ENCODE measurements at places on chromosomes 11 and 22. TPM values are rescaled to one million over a fixed set of nuclear protein-coding genes. Genes with fewer than 3 reads are reported as not detected.

Gene SAA1
- 14.4 TPM for polyA plus RNA-seq

Gene APIP
- polyA plus RNA-seq: 47.2 TPM

Gene KRTAP5-9
- polyA plus RNA-seq: not detected

Gene ARHGAP32
- polyA plus RNA-seq: 2.4 TPM

Gene TIMM10
- 112 TPM for polyA plus RNA-seq

Gene OLFML1
- 1.5 TPM for polyA plus RNA-seq

Gene MYRF
- 0.08 TPM for polyA plus RNA-seq

Gene MOGAT2
- 0.04 TPM for polyA plus RNA-seq

Gene MRPL49
- 45.8 TPM for polyA plus RNA-seq

Gene OR52E4
- polyA plus RNA-seq: not detected

Gene GGTLC3
- polyA plus RNA-seq: not detected

Gene OR51B5
- not detected for polyA plus RNA-seq

Gene OR52N4
- not detected for polyA plus RNA-seq

Gene OR8D1
- not detected for polyA plus RNA-seq

Gene MRGPRD
- polyA plus RNA-seq: not detected

Gene SHISAL1
- polyA plus RNA-seq: 0.04 TPM

Gene EML3
- polyA plus RNA-seq: 11.1 TPM

Gene CHRNA10
- 0.65 TPM for polyA plus RNA-seq

Gene MB
- 9,385 TPM for polyA plus RNA-seq

Gene KBTBD3
- polyA plus RNA-seq: 0.89 TPM

Gene OSM
- polyA plus RNA-seq: not detected

DNA sequence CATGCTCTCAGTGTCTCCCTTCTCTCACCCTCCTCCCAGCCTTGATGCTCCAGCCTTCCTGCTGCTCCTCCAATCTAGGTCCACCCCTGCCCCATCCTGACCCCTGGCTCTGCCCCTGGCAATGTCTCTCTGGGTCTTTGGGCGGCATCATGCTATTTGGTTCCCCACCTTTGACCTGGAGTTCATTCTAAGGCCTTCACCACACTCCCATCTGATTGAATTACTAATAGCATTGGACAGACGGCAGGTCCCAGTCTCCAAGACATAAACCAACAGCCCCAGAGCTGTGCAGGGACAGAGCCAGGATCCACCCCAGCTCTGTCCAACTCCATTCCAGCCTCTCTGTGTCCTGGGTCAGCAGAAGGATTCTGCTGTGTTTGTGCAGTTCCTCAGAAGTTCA lies 7.2 kb downstream of the APOL4 start:
- no peak for DNase-seq

- DNase-seq: no peak
Observed at GRCh38 chr22:29309332-29310064, 3.0 kb downstream of the GAS2L1 start.

GRCh38 chr11:76131671-76132631 lies 74.4 kb downstream of the WNT11 start:
- DNase-seq: no peak

DNA sequence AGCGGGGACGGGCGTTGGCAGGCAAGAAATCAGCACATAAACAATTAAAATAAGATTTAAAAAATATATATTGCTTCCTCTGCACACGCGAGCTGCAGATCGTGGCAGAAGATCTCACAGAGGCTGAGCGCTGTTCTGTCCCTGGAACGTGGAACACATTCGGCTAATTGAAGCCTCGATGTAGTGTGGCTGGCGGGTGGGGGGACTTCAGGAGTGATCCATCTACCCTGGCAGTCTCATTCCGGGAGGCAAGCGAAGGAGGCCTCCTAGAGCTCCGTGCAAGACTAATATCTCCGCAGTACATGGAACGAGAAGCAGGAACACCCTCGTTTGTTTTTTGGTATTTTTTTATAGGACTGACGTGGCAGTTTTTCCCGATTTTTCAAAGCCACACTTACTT lies 402.4 kb downstream of the MN1 start:
- DNase-seq: no peak

DNA sequence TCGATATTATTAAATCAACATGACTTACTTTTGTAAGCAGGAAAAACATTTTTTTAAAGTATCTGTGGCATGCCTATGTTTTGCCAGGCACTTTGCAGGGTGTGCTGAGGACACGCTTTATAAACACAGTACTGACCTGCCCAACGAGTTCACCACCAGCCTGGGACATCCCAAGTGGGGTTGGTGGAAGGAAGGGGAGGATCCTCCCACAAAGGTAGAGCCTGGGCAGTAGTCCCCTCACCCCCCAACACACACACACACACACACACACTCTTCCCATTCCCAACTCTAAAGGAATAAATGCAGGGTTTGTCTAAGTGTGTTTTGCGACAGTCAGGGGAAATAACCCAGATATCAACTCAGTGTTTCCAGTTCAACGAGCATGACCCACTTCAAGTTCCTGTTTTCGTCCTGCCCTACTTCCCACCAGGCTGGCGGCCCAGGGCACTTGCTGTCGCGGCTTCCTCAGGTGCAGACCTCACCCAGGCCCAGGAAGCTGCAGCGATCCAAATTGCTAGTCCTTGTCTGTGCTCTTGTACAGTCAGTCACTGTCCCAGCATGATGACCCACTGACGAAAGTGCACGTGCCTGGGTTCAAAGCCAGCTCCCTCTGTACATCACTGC lies 3.1 kb downstream of the CERK start:
- DNase-seq: no peak

DNA sequence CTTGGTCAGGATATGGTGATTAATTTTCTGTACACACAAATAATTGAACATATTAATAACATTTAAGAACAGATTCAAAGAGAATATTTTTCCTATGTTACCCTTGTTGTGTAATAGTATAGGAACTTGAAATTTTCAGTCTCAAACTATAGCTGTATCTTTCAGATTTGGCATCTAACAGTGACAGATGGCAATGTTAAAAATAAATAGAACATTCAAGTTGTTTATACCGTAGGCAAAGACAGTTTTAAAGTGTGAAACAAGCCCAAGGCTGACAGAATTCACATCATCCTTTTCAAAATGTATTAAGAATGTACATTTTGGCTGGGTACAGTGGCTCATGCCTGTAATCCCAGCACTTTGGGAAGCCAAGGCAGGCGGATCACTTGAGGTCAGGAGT lies 92.6 kb upstream of the TP53AIP1 start:
- no peak for DNase-seq

GRCh38 chr11:45233121-45233803 lies 52.9 kb downstream of the SYT13 start:
- peak; percentile 83 for DNase-seq

DNA sequence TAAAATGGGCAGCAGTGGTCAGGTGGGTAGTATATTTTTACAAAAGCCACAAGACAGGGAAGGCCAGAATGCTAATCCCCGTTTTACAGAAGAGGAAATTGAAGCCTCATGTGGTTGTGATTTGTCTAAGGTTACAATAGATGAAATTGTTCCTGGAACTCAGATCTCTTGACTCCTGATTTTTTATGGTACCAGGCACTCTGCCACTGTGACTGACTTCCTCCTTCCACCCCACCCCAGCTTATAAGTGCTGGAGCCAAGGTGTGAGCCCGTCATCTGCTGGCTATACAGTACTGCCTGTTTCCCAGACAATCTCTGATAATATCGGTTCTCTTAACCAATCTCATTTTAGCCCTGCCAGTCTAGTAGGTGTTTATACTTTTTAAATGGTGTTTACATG lies 1.9 kb downstream of the SLC5A1 start:
- no peak for DNase-seq

DNA sequence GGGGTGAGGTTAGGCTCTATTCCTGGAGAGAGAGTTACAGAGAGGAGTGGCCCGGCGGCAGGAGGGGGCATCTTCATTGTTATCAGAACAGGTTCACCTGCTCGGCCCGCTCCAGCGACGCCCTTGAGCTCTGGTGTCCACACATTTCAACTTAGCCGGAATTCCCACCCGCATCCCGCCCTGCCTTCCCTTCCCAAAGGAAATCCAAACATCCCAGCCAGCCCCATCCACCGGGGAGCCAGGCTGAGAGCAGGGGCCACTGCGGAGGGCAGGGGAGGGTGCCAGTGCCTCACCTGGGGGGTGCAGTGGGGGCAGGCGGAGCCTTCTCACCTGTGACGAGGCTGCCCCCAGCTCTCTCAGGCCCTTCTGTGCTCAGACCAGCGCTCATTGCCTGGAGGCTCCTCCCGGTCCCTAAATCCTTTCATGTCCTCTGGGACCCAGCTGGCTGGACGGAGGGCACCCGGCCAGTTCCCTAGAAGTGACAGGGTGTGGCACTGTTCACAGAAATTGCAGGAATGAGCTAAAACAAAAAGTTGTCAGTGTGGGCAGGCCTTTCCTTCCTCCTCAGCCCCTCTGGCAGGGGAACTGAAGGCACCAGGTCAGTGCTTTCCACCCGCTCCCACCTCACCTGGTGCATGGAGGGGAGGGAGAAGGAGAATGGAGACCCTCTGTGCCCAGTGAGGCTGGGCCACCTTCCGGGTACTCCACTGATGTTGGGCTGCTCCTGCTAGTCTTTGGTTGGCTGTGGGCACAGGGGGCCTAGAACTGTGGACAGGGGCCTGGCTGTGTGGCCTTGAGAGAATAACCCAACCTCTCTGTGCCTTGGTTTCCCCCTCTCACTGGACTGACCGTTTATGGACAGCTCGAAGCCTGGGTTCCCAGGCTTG lies 2.2 kb upstream of the MRGPRG start:
- DNase-seq: no peak

DNA sequence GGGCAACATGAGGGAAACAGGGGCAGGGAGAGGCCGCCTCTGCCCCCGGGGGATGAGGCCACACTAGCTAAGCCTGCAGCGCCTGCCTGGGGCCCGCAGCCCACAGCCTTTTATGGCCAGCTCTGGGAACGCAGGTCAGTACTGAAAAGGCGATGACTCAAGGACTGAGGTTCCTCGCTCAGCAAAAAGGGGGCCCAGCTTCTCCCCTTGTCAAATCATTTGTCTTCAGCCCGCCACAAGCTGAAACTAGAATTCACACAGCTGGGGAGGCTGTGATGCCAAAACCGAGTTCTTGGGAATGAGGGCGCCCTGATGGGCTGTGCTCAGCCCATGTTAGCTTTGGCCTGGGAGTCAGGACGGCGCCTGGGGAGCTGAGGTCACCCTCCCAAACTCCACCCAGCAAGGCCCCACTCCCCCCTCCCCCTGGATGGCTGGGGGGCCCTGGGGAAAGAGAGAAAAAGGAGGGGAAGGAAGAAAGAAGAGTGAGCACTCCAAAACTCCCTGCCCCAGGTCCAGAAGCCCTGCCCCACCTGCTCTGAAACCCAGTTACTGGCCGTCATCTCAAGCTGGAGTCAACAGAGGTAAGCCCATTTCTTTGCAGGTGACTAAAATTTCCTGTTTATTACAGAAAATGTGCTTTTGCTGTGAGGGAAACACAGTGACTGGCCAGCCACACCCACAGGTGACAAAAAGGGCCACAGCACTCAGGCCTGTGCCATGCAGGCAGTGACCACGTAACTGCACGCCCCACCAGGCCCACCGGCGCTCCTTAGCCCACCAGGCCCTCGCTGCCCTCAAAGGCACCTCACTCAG lies 13.7 kb downstream of the EHD1 start:
- peak; percentile 80 for DNase-seq

GRCh38 chr22:31650391-31650790 lies 11.6 kb downstream of the PISD start:
- no peak for DNase-seq

GRCh38 chr11:82703796-82704195 lies 29.9 kb downstream of the FAM181B start:
- DNase-seq: no peak

GRCh38 chr22:41382098-41382578 lies 396 bp downstream of the TEF start:
- peak; percentile 79 for DNase-seq

DNA sequence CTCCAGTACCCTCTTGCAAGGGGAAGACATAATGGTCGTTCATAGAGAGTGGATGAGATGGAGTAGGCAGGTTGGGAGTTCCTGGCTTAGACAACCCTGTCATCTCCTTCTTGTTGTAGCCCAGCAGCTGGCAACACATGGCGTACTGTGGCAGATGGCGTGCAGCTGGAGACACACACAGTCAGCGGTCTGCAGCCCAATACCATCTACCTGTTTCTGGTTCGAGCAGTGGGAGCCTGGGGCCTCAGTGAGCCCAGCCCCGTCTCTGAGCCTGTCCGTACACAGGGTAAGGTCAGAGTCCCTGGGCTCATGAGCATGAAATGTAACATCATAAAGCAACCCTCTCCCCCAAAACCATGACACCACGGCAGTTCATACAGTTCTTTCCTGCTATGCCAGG lies 8.7 kb downstream of the ROBO3 start:
- DNase-seq: no peak

GRCh38 chr11:31818425-31818755 lies 7.3 kb upstream of the PAX6 start:
- DNase-seq: no peak
